ENCODE measurements at places on chromosomes 7 and 10.

- no peak for DNase-seq
Measured at GRCh38 chr10:78740976-78741915, 327.5 kb upstream of the ZMIZ1 start.

GRCh38 chr10:128221807-128222206 is 95.6 kb upstream of the MKI67 start:
- no peak for DNase-seq

DNA sequence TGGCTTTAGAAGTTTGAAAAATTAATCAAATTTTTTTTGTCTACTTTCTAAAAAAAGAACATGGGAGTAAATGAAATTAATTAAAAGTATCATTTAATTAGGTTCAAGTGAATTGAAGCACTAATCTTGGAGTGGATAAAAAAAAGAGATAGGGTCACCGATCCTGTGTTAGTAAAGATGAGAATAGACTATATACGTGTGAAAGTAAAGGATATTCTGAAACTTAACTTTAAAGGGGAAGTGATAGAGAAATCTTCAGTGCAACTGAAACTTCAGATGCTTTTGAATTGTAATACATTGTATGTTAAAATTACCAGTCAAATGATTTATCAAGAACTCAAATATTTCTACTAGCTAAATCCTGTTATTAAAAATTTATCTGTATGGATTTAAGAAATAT is 4.8 kb downstream of the NHLRC2 start:
- no peak for DNase-seq

GRCh38 chr7:29044554-29044953 is 86.4 kb upstream of the TRIL start:
- DNase-seq: no peak

- peak; percentile 67 for DNase-seq
Measured at GRCh38 chr7:28107960-28108359, 72.6 kb downstream of the JAZF1 start.

DNA sequence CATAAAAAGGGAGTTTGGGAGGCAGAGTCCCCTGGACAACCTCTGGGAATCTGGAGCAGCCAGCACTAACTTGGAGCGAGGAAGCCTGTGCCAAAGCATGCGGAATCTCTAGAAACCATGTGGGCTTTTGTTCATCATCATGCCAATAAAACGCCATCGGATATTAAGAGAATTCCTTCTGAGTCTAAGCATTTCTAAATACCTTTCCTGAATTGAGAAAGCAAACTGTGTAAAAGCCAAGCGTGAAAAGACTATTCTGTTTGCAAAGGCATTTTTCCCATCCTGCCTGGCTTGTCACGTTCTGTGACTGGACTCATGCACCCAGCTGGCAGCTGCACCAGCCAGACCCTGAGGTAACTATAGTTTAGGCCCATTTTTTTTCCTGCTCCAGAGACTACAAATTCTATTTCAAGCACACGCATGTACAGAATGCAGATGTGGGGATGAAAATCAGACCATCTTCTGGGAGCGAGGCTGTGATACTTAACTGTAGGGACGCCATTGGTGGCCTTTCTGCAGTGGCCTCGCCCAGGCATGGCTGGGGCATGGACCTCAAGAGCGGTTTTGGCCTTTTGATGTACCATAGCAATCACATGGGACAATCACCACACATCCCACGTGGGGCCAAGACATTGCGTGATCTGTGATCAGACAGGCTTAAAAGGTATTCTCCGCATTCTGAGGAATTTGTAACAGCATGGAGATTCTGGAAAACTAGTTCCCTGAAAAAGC is 218.9 kb downstream of the KIAA1217 start:
- no peak for DNase-seq

Data from kidney tubule cell (primary cell).